ENCODE measurements at places on chromosomes 16 and 17.
A peak's percentile ranks its signal among the peaks of the same experiment; 100 is the strongest.

DNA sequence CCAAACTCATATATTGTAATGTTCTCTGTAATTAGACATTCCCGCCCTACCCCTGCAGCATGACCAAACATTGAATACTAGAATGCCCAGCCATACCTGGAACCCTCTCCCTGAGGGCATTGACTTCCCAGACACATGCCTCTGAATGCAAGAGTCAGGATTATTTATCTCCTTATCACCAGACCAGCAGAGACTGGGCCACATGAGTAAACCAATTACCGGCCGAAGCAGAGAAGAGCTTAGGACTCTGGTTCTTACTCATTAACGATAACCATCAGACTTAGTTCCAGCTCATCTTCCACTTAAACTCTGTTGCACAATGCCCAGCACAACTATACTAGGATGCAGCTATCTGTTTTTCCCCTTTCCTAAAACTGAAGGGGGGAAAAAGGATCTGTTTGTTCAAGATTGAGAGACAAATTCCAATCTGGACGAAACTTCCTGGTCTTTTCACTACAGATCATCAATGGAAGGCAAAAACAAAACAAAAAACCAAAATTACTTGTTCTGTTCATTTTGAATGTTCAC, 88.2 kb upstream of the CORO6 start:
- DNase-seq = no peak

DNA sequence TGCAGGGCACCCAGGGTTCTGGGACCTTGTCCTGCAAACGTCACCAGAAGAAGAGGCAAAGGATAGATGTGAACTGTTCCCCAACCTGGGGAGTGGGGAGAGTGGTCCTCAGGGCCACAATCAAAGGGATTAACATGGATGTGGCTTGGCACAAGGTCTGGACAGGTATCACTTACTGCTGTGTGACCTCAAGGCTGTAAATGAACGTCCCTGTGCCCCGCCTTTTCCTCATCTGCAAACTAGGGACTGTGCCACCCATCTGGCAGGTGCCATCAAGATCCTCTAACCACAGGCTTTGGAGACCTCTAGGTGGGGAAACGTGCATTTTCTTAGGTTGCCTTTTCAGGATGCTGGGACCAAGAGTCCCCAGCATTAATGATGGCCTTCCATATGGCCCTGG, 25.1 kb downstream of the SLC5A10 start:
- DNase-seq = no peak

- peak; percentile 40 for DNase-seq
These were observed 31.6 kb downstream of the PHKB start for GRCh38 chr16:47492428-47493377.

DNA sequence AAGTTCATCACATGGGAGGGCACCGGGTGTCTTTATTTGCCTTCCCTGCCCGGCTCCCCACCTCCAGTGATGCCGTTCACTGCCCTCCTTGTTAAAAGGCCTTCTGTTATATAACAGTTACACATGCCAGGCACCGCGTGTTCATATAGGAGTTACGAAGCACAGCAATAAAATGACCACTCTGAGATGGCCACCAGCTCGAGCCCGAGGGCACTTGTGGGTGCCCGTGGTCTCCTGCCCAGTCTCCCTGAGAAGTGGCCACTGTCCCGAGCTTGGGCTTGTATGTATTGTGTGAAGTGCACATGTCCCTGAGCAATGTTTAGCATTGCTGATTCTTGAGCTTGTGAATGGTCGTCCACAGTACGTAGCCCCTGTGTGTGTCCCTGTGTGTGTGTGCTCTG, 355.6 kb downstream of the SEC14L1 start:
- DNase-seq = no peak

GRCh38 chr17:64356304-64356686, 34.4 kb downstream of the PECAM1 start:
- DNase-seq = no peak

- no peak for DNase-seq
These were observed 21.1 kb upstream of the METRNL start for GRCh38 chr17:83058266-83058798.

- DNase-seq = peak; percentile 96
These were observed 276.1 kb downstream of the SNX29 start for GRCh38 chr16:12252616-12253015.

GRCh38 chr17:78014646-78015045, 56.1 kb downstream of the TNRC6C start:
- peak; percentile 71 for DNase-seq

GRCh38 chr17:36529121-36529520, 5.5 kb downstream of the MYO19 start:
- DNase-seq = no peak

DNA sequence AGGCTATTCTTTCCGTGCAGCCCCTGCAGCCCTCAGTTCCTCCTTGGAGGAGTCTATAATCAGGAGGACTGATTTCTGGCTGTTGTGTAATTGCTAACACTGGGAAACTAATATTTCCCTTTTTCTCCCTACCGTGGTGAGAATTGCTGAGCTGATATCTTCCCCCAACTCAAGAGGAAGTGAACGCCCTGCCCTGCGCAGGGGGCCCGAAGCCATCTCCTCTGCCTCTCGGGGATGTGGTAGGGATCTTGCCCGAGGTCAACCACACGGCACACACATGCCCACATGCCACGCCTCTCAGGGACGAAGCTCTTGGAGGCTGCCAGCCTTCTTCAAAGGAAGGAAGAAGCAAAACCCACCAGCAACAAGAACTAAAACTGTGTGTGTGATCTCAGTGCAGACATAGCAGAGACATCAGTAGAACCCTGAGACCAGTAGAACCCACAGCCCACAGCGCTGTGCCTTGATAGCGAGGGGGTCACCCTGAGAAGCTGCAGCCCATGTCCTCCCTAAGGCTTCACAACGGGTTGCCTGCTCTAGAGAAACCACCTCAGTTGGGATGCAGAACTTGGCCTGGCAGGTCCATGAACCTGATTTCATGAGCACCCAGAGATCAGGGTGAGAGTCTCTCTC, 8.9 kb upstream of the ULK2 start:
- DNase-seq = no peak

DNA sequence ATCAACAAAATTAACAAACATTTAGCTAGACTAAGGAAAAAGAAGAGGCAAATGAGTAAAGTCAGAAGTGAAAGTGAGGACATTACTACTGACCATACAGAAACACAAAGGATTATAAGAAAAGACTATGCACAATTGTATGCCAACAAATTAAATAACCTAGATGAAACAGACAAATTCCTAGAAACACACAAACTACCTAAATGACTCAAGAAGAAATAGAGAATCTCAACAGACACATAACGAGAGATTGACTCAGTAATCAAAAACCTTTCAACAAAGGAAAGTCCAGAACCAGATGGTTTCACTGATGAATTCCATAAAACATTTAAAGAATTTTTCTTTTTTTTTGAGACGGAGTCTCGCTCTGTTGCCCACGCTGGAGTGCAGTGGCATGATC, 35.7 kb upstream of the MYLK3 start:
- DNase-seq = no peak

DNA sequence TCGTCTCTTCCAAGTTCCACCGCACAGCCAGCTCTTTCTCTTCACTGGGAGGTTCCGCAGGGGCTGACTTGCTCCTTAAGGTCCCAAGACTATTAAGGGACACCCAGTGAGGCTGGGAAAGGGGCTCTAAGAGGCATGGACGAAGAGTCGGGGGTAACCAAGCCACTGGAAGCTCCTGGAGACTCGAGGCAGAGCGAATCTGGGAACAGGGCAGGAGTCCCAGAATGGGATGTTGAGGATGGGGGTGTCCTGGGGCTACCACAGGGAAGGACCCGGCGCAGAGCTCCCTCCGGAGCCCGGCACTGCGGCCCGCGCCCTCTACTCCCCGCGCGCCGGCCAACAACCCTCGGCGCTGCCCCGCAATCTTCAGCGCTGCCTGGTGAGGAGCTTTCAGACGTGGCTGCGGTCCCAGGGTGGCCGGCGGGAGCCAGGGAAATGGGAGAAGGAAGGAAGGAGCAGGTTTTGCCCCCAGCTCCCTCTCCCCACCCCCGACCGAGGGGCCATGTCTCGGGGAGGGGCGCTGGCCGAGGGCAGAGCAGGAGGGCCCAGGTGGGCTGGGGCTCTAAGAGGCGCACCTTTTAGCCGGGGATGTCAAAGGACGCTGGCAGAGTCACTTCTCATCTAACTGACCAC, 581 bp downstream of the CHST5 start:
- DNase-seq = no peak

DNA sequence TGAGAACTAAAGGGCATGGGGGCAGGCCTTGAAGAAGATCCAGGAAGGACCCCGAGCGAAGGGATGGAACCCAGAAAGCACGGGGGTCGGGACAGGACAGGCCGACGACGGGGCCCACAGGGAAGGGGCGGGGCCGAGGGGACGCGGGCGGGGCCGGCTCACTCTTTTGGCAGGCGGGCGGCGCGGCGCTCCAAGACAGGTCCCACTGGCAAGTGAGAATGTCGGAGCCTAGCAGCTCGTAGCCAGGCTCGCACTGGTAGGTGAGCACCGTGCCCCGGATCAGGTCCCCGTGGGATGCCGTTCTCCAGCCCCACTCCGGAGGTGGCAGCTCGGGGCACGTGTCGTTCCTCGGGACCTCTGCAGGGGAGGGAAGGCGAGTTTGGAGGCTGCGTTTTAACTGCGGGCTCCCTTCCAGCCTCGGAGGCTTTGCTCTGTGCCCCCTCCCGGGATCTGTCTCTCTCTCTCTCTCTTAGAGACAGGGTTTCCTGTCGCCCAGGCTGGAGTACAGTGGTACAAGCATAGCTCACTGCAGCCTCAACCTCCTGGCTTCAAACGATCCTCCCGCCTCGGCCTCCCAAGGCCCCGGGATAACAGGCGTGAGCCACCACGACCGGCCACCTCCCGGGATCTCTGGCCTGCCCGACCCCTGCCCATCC, 13.7 kb upstream of the CDIPT start:
- no peak for DNase-seq

GRCh38 chr17:1156864-1157263, 22.9 kb downstream of the ABR start:
- no peak for DNase-seq

GRCh38 chr16:87376660-87377059, 6.9 kb downstream of the FBXO31 start:
- no peak for DNase-seq

- no peak for DNase-seq
These were observed 698 bp downstream of the CD300C start for GRCh38 chr17:74544991-74545842.

DNA sequence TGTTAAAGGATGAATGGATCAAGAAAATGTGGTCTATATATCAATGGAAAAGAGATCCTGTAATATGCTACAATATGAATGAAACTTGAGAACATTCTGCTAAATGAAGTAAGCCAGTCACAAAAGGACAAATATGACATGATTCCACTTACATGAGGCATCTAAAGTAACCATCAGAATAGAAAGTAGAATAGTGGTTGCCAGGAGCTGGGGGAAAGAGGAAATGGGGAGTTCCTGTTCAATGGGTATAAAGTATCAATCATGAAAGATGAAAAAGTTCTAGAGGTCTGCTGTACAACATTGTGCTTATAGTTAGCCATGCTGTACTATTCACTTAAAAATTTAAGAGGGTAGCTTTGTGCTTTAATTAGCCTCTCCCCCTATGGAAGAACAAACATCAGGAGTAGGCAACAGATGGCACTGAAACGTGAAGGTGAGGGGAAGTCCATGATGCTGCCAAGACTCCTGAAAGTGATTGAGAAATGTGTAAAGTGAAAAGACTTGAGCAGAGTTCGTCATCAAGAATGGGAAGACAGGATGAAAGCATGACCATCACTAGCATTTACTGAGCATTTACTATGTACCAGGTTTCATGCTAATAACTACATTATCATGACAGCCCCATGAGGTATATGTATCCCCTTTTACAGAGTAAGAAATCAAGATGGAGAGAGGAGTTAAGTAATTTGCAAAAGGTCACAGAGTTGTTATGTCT, 167.2 kb downstream of the CYB561 start:
- peak; percentile 79 for DNase-seq

DNA sequence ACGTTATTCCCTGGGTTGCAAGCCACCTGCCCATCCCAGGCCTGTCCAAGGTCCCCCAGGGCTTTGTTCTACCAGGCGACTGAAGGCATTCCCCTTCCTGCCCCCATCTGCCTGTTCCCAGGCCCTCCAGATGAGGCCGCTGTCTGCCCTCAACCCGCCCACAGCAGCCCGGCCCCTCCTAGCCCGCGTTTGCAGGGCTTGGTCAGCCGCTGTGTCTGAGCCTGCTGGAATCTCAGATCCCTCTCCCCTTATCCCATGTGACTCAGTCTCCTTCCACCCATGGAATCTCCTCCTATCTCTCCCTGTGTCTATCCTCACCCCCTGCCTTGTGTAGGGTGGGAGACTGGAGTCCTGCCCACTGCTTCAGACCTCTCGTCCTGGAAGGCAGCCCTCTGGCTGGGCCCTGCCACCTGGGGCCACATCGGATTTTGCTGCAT, 186.0 kb upstream of the TNRC6C start:
- DNase-seq = no peak

DNA sequence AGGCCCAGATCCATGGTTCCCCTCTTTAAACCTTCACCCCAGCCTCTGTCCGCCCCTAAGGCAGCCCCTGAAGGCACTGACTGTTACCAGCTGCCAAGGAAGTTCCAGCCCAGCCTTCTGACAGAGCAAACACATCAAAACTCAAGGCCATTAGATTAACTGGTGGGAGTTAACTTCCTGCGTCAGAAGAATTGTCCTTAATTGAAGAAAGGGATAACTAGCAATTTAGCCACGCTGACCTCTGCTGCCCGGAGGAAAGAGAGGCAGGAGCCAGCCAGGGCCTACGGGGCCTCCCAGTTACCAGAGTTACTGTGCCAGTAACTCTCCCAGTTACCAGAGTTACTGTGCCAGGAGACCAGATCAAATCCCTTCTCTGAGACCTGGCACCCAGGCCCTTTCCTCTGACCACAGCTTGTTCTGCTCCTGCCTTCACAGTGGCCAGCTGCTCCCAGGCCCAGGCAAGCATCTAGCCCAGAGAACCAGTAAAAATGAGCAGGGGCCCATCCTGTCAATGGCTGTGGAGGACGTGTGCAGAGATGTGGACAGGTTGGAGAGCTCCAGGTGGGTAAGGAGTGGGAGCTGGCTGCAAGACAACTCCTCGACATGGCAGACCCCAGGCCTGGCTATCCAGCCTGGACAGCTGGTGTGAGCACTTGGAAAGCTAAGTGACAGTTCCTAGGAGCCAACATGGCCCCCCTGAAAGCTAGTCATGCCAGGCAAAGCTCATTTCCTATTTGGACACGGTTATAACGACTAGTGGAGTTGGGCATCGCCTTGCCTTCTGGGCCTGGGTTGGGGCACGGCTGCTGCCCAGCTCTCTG, 2.8 kb upstream of the PITPNM3 start:
- no peak for DNase-seq

DNA sequence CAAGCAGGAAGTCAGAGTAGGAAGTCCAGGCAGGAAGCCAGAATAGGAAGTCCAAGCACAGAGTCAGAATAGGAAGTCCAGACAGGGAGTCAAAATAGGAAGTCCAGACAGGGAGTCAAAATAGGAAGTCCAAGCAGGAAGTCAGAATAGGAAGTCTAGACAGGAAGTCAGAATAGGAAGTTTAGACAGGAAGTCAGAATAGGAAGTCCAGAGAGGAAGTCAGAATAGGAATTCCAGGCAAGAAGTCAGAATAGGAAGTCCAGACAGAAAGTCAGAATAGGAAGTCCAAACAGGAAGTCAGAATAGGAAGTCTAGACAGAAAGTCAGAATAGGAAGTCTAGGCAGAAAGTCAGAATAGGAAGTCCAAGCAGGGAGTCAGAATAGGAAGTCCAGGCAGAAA, 105.3 kb upstream of the C16orf82 start:
- DNase-seq = no peak
